Stimulated activated naive CD4-positive, alpha-beta T cell (primary cell): ENCODE measurements at places on chromosomes 5 and 9.

GRCh38 chr5:134100283-134101091, 14.0 kb upstream of the TCF7 start:
- peak; percentile 79 for DNase-seq

- no peak for DNase-seq
These were observed 23.8 kb upstream of the ZNF131 start for GRCh38 chr5:43096916-43097315.

- DNase-seq, result peak; percentile 31
These were observed 1.2 kb downstream of the CDKN2B-AS1 start for GRCh38 chr9:21995666-21996398.

DNA sequence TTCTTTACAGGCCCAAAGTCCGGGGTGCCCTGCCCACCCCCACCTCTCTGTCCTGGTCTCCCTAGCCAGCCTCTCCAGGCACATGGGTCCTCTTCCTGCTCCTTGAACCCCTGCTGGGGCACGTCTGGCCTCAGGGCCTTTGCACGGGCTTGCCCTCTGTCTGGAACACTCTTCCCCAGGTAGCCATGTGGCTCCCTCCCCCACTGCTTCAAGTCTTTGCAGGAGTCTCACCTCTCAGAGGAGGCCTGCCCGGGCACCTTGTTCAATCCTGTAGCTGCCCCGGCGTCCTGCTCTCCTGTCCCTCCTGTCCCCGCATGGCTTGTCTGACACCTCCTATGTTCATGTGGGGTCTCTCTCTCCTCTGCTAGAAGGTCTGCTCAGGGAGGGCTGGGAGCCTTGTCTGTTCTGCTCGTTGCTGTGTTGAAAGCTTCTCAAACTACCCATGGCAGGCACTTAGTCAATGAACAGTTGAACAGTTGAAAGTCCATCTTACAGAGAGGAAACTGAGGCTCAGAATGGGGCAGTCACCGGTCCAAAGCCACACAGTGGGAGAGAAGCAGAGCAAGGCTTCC, 241.4 kb downstream of the PBX3 start:
- DNase-seq, result no peak

DNA sequence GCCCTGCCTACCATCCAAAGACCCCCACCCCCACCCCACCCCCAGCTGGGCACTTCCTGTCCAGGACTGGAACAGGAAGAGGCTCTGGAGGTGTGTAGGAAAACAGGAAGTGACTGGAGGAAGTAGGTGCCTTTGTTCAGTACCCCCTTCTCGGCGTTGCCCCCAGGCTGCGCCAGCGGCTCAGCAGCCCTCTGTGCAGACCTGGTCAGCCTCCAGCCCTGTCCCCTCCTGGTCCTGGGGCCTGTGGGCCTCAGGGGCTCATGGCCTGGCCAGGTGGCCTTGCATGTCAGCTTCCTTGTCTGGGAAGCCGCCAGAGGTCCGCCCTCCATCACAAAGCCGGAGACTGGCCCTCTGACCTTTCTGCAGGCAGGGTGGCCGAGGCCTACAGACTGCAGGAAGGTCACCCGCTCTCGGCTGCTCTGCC, 26.0 kb downstream of the FLT4 start:
- DNase-seq, result no peak

DNA sequence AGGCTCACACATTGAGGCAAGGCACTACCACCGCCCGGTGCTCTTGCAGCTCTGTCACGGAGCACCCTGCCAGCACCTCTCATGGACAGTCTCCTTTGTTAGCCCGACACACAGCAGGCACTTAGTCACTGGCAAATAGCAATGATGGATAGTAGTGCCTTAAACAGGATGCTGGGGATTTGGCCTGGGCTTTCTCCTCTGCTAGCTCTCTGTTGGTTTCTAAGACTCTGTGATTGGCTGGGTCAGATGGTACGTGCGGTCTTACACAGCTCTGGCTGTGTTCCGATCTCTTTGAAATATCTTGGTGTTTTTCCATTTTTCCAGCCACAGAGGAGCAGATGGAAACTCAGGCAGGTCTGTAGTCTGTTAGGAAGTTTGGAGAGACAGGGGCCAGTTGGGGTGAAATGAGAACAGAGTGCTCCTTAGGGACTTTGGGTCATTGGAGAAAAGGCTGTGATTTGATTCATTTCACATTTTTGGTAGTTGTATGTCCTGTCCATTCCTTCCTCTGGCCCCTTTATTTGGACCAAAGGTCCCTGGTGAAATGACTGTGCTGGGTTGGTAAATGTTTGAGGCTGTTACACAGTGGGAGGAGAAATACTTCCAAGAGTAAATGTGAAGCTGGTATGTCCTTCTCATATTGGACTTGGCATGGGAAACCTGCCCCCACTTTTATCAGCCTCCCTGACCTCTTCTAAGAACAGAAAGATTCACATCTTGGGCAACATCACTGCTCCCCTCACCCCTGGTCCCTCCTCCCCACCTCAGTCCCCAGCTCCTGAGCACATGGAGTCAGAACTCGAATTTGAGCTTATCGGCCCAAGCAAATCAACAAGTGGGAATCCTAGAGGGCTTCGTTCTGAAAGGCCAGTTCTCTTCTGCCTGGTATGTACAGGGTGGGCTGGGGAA, 3.4 kb downstream of the SMIM3 start:
- DNase-seq, result no peak

DNA sequence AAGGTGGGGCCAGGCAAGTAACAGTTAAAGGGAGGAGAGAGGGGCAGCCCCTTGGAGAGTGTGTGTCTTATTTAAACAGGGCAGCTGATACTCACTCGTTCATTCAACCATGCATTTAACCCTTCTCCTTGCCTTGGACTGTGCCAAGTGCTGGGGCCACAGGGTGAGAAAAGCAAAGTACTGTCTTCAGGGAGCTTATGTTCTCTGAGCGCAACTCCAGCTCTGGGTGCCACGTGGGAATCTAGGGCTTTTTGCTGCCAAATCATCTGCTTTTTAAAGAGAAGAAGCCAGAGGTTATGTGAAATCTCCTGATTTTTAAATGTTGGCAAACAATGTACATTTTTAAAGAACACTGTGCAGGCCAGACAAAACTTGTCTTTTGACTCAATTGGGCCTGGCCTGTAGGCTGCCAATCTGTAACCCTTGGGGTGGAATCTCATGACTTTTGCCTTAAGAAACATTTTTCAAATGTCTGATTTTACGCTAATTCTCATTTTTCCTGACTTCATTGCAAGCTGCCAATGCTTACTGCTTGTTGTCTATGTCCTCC, 157.8 kb downstream of the NTRK2 start:
- DNase-seq, result no peak

DNA sequence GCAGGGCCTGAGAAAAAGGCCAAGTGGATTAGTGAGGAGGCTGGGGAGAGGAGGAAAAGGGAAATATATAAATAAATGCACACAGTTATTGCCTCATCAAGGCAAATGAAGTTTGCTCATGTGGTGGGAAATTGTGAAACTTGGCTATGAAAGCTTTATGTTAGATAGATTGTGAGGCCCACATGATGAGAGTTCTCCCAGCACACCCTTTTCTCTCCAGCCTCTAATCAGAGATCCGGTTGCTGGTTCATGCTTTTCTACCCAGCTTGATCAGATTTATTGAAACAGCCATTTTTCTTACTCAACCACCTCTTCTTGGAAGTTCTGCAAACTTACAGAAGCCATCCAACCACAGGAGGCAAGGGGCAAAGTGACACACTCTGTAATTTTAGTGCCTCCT, 125.8 kb upstream of the KLF4 start:
- no peak for DNase-seq

- DNase-seq, result no peak
These were observed 70.7 kb downstream of the EPB41L4A start for GRCh38 chr5:112348387-112348786.

- DNase-seq, result no peak
These were observed 30.3 kb upstream of the SPATA31C2 start for GRCh38 chr9:88168564-88168963.

DNA sequence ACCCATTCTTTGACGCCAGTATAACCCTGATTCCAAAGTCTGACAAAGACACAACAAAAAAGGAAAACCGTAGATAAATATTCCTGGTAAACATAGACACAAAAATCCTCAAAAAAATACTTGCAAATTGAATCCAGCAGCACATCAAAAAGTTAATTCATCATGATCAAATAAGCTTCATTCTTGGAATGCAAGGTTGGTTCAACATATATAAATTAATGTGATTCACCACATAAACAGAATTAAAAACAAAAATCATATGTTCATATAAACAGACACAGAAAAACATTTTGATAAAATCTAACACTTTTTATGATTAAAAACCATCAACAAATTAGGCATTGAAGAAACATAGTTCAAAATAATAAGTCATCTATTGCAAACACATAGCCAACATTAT, 324.2 kb upstream of the TRPC7 start:
- DNase-seq, result no peak

- no peak for DNase-seq
These were observed 16.2 kb downstream of the QSOX2 start for GRCh38 chr9:136229096-136230065.

- no peak for DNase-seq
These were observed 945 bp downstream of the ANKDD1B start for GRCh38 chr5:75612226-75612569.

GRCh38 chr5:83554133-83554532, 82.6 kb downstream of the VCAN start:
- no peak for DNase-seq

DNA sequence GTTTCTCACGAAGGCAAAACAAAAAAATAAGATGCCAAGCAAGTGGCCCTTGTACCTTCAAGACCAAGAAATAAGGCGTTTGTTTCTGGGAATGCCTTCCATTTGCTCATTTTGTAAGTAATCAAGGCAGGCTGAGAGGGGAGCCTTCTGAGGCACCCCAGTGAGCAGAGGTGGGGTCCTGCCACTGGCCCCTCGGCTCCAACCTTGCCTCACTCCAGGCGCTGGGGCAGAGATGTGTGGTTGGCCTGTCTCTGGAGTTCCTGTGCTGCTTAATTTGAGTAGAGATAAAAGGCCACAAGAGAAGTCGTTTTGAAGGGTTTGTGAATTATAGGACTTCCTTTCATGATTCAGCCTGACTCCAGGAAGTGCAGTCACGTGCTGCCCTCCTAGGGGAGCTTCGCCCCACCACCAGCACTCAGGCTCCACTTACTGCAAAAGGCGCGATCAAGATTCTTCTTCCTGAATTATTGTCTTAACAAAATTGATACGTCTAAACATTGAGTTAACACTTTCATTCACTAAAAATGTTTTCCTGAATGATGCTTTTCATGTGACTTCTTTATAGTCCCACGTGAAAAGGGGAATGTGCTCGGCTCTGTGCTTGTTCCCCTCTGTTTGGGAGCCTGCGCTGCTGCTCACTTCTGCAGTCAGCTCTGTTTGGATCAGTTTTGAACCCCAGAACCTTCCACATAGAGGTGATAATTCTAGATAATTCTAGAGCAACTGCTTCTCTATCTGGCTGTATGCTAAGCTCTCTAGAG, 13.7 kb downstream of the SYK start:
- DNase-seq, result peak; percentile 8

GRCh38 chr9:114244570-114244969, 78.3 kb upstream of the ORM1 start:
- no peak for DNase-seq

GRCh38 chr9:127216888-127217217, 47.7 kb upstream of the GARNL3 start:
- DNase-seq, result no peak

GRCh38 chr5:155113888-155114287, 100.3 kb downstream of the KIF4B start:
- DNase-seq, result no peak

DNA sequence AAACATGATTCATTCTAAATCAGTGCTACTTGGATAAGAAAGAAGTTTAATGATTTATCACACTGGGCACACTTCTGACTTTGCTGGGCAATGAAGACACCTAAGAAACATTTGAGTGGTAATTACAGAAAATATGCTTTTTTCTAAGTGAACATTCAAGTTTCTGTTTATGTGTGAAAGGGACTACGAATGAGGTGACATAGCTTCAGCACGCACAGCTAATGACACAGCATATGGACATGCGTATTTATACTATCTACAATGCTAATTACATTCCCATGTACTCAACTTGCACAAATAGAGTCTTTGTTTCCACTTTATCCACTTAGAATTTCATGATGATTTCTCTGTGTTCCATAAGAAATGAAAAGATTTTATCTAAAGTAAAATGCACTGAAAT, 40.6 kb downstream of the FREM1 start:
- no peak for DNase-seq
